ENCODE measurements at places on chromosomes 3 and 15.

DNA sequence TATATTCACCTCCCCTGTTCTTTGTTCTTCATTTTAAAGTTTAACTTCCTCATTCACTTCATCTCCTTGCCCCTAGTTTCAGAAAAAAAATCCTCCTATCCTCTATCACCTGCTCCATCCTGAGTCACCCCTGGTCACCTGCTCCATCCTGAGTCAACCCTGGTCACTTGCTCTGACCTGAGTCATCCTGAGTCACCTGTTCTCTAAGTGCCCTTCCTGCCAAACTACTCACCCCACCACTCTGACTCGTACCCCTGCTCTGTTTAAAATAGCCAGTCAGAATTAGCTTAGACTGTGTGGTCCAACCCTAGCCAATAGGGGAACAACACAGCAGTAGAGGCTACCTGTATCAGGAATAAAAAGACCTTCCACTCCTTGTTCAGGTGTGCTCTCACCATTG is 716.9 kb downstream of the ZBBX start:
- no peak for DNase-seq

GRCh38 chr3:107894998-107895397 is 195.8 kb downstream of the CD47 start:
- no peak for DNase-seq

- no peak for DNase-seq
These were observed 229.2 kb downstream of the TJP1 start for GRCh38 chr15:29593111-29593510.

GRCh38 chr3:63032881-63033280 is 157.7 kb upstream of the CADPS start:
- no peak for DNase-seq

- DNase-seq: no peak
These were observed 136.0 kb upstream of the RAP2B start for GRCh38 chr3:153026026-153026425.

DNA sequence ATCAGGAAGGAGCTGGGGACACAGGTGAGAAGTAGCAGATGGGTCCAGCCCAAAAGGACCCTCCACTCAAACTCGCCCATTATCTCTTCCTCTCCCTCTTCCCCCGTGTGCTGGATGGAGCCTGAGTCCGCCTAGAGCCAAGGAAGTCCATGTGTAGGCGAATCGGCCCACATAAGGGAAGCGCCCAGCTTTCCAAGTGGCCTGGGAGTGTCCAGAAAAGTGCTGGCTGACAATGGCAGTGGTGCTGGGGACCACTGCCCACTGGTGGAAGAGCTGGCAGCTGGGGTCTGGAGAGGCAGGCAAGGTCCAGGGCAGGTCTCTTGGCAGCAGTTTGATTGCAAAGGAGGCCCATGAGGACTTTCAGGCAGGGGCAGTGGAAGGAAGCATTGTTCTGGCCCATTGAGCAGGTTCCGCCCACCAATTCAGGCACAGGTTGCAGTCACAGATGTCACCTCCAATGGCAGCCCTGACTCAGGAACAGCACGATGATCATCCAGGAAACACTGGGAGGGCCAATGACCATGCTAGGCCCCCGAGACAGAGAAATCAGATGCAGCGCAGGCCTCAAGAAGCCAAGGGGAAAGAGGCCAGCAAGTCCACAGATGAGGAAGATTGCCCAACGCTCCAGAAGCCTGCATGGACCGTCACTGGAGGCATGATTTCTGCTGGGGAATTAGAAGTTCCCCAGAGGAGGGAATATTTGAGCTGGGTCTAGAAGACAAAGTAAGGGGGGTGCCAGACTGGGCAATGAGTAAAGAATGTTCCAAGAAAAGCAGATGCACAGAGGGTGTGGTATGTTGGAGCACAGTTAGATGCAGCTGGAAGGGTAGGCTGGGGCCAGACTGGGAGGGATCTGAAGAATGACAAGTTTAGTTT is 3.0 kb downstream of the MFGE8 start:
- DNase-seq: no peak

- no peak for DNase-seq
These were observed 4.6 kb downstream of the SNAP23 start for GRCh38 chr15:42499858-42500609.

DNA sequence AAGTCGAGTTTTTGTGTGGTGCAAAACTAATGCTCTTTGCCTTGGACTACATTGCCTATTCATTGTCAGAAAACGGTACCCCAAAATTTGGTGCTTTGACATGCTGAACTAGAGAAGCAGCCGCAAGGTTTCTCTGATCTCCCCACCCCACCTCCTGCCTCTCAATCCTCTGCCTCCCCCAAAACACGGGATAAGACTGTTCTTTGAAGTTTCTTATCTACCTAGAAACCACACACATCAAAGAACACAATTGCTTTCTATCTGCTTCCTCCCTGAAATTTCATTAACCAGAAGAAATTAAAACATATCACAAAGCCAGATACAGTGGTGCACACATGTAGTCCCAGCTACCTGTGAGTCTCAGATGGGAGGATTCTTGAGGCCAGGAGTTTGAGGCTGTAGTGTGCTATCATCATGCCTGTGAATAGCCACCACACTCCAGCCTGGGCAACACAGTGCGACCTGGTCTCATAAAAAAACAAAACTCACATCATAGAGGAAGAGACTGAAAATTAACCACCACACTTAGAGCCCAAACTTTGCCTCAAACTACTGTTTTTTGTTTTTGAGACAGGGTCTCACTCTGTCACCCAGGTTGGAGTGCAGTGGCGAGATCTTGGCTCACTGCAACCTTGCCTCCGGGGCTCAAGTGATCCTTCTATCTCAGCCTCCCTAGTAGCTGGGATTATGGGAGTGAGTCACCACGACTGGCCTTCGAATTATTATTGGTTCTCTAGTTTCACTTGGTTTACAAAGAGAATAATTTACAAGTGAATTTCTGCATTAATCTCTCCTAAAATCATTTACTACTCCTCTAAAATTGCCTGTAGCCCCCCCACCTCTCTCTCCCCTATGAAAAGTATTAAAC is 2.7 kb upstream of the PCNP start:
- DNase-seq: no peak

DNA sequence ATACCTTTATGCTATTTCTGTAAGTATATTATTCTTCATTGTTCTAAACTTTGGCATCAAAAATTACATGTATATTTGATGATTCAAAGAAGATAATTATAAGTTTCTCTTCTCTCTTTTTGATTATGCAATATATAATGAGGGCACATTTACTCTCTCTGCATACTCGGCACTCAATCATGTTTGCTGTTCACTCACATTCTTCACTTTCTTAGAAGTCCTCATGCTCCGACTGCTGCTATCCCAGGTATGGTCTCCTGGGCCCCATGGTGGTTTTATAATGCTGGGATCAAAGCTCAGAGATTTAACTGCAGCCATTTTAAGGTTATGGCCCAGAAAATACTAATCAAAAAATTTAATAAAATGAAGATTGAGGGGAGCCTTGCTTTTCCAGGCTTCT is 529.7 kb upstream of the IL12A start:
- no peak for DNase-seq

GRCh38 chr3:72903004-72903403 is 15.2 kb downstream of the GXYLT2 start:
- no peak for DNase-seq

DNA sequence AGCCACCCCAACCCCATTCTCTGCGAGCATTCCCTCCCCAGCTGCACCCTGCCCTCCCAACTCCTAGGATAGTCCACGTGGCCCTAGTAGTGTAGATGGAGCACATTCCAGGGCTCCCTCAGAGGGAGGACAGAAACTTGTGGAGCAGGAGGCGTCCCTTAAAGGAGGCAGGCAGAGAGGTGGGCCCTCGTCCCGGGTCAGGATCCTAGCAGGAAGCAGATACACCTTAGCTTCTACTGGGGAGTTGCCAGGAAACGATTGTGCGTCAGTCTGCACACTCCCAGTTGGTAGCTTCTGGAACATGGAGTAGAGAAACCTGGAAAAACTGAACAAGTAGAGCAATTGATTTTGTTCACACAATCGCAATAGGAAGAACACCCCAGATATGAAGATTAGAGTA is 43.9 kb upstream of the KLHL25 start:
- no peak for DNase-seq

- DNase-seq: no peak
These were observed 844.5 kb downstream of the TBL1XR1 start for GRCh38 chr3:176352716-176353334.

GRCh38 chr15:83850015-83850414 is 196.1 kb downstream of the ADAMTSL3 start:
- DNase-seq: no peak

GRCh38 chr3:168371846-168372245 is 276.1 kb upstream of the GOLIM4 start:
- no peak for DNase-seq

DNA sequence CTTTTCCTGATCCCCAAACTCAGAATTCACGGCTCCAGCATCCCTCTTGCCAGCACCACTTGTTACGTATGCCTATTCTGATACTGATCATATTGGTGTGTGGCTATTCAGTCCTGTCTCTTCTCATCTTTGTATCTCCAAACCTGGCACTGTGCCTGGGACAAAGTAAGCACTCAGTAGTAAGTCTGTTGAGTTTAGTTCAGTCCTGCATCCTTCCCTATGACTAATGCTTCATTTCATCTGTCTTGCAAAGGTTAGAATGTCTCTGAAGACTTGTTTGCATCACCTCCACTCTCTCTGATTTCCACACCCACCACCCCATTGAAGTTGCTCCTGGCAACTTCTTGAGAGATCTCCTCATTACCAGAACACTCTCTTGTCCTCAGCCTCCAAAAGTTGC is 80.3 kb downstream of the HMG20A start:
- no peak for DNase-seq

DNA sequence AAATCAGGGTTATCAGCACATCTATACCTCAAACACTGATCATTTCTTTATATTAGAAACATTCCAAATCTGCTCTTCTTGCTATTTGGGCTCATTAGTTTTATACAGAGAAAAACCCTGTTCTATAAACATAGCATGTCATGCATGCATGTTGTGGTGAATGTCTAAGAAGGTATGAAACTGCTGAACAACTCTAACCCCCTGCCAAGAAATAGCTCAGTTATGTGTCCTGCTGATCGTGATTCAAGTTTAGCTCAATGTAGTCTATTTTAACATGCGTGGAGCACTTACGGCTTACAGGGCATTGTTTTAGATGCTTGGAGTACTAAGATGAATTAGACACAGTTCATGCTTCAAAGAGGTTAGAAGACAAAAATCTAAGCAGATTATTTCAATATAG is 35.8 kb downstream of the MYH15 start:
- no peak for DNase-seq

GRCh38 chr3:8778475-8778874 is 9.1 kb upstream of the OXTR start:
- no peak for DNase-seq

DNA sequence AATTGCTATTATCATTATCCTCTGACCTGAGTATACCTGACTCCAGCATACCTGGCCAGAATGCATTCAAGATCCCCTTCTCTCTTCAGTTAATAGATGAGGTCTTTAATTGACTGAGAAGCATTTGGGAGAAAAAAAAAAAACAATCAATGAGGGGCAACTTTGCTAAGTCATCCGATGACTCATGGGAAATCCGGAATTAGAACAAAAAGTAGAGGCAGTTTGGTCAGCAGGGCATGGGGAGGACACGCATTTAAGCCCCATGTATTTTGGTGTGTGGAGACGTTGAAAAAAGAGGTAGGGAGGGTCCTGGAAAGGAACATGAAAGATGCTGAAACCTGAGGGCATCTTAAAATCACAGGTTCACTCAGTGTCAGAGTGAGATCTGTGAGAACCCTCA is 256.2 kb downstream of the RORA start:
- DNase-seq: no peak

- no peak for DNase-seq
These were observed 5.0 kb upstream of the IL17RC start for GRCh38 chr3:9911863-9912262.

DNA sequence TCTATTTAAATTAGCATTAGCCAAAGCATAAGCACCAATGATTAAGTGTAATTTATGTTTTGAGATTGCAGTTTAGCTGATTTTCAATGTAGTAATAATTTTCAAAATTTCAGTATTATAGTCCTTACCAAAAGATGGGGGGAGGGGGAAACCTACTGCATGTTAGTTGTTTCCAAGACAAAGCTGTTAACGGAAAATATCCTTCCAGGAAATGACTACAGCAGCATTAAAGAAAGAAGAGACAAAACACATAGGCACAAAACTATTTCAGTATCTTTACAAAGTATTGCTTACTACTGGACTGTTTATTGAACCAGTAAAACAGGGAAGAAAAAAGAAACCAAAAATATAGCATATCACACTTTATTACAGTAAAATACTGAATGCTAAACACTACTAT is 10.5 kb downstream of the BNIP2 start:
- no peak for DNase-seq

GRCh38 chr3:23750573-23751210 is 55.1 kb upstream of the UBE2E1 start:
- DNase-seq: no peak

DNA sequence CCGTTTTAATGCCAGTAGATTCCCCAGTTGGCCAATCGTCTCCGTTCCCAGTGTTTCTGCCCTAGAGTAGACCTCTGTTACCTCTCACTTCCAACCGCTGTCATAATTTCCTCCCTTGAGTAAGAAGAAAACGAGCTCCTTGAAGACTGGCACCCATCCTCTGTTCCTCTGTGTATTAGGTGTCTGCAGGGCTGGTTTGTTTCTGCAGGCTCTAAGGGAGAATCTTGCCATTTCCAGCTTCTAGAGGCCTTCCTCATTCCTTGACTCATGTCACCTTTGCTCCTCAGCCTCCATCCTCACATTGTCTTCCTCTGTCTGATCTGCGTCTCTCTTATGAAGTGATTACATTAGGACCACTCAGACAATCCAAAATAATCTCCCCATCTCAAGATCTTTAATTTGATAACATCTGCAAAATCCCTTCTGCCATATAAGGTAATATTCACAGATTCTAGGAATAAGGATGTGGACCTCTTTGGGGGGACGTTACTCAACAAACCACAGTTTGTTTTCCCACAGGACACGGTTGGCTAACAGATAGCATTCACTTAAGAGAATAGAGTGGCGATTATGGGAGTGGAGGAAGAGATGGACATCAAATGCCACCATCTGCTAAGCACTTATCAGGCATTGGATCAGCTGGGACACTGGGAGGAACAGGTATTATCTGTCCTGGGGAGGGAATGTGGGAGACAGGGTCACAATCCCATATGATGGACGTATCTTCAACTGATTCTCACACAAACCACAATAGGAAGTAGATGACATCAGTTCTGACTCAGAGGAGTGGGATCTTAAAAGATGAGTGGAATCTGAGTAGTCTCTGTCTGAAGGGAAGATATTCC is 17.1 kb downstream of the ARHGAP31 start:
- DNase-seq: no peak

All from stimulated activated CD8-positive, alpha-beta memory T cell treated with anti-CD3 and anti-CD28 coated beads, Interleukin-15, amount 100 ng/mL, for 4 hours (primary cell).